Renal pelvis (tissue), 12 donors: ENCODE measurements at places on chromosomes 1 and 21. TPM values are rescaled to one million over a fixed set of nuclear protein-coding genes. Genes with fewer than 3 reads are reported as not detected.
A peak's percentile ranks its signal among the peaks of the same experiment; 100 is the strongest.

DNA sequence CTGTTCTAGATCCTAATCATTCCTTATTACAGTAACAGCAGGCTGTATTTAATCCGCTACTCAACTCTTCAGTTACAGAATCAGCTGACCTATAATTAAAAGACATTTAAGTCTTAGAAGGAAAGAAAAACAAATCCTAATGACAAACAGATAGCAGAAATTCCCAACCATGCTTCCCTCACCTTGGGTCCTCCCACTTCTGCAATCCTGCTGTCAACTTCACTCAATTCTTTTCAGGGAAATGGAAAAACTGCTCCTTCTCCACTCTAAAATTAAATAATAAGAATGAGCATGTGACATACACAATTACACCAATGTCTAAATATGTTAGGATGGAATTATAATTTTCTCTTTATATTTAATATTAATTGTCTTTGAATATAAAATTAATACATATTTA, 182.6 kb upstream of the LYPLAL1 start:
- no peak for DNase-seq

- DNase-seq: no peak
These were observed 17.9 kb downstream of the NVL start for GRCh38 chr1:224312025-224312424.

DNA sequence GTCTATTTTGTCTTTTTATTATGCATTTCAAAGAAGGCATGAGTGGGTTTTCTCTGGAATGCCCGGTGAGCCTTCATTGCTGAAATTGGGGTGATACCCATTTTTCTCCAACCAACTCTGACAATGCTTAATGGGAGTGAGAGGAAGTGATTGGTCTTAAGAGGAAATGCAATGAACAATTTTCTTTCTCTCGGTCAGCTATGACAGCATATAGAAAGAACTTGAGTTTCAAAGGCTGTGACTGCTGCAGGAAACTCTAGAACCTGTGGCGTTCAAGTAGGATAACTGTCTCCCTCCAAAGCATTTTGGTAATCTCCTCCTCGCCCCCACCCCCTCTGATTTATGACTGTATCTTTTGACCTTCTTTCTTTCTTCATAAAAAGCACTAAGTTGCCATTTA, 155.9 kb downstream of the LYPLAL1 start:
- peak; percentile 15 for DNase-seq

- no peak for DNase-seq
These were observed 57.6 kb downstream of the ETS2 start for GRCh38 chr21:38863291-38863690.

HSD3B2 gene
- 2.8 TPM for polyA plus RNA-seq

VWA5B1 gene
- 1.4 TPM for polyA plus RNA-seq

INSRR gene
- polyA plus RNA-seq: 3.0 TPM

FAM72C gene
- 2.7 TPM for polyA plus RNA-seq

CELA2B gene
- 0.90 TPM for polyA plus RNA-seq

CFAP74 gene
- polyA plus RNA-seq: 0.53 TPM

CKS1B gene
- 88.0 TPM for polyA plus RNA-seq

GNG4 gene
- 4.0 TPM for polyA plus RNA-seq
